ENCODE measurements at places on chromosomes 1 and 21.

DNA sequence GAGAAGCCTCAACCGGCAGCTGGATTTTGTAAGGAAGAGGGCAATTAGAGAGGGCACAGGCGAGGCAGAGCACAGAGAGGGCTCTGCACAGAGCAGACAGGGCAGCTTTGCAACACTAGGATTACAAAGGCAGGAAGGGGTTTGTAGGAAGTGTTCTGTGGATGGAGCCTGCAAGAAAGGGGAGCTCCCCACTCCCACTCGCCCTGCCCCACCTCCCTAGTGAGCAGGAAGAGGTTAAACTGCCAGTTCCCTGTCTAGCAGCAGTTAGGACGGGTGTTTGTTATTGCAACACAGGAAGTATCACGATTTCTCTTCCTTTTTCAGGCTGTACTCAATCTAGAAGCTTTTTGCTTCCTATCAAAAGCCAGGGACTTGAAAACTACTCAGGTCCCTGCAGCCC, 63.3 kb upstream of the LRRC8D start:
- DNase-seq, result no peak

GRCh38 chr1:64567426-64568170, 97.7 kb downstream of the CACHD1 start:
- DNase-seq, result no peak

- no peak for DNase-seq
Observed at GRCh38 chr1:37685722-37686121, 6.6 kb upstream of the CDCA8 start.

DNA sequence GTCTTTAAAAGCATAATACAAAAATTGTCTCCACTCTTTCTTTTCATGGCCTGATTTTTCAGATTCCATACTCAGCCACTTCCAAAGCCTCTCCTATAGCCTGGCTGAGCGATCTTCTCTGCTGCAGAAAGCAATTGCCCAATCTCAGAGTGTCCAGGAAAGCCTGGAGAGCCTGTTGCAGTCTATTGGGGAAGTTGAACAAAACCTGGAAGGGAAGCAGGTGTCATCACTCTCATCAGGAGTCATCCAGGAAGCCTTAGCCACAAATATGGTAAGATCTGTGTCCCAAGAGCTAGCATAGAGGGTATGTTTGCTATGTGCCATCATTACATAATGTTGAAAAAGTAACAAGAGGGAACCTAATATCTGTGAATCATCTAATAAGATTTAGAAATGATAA, 130.7 kb upstream of the BMP8A start:
- DNase-seq, result no peak

GRCh38 chr1:206411321-206411720, 59.0 kb upstream of the IKBKE start:
- DNase-seq, result no peak

DNA sequence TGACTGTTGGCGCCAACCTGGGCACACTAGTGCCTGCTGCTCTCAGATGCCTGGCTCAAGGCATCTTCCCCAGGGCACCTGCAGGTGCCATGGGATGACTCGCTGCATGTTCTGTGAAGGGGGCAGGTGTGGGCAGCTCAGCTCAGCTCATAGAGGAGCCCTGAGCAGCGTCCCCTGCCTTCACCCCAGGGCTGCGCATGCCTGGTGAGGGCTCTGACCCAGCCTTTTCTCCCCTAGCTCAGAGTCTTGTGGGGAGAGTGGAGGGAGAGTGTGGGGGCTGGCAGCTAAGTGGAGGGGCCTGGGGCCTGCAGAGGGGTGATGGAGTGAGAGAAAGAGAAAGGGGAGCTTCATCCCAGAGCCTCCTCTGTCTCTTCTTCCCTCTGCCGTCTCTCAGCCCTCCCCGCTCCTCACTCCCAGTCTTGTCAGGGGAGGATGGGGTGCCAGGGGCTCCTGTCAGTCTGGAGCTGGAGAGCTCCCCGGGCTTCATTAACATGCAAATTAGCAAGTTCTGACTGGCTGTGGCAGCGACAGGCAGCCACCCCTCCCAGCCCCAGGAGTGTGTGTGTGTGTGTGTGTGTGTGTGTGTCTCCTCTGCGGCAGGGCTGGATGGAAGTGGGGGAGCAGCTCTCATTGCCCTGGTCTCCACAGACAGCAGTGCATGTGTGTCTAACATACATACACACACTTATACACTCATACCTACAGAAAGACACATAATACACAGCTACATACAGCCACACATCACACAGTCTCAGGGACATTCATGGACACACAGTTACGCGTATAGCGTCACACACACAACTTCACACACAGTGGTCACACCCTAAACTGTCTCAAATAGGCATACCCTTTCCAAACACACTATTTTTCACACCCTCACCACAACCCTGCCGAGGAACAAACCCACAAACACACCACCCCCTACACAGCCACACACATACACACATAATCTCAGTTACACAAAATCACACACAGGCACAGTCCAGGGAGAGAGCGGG, 34.0 kb downstream of the FOXO6 start:
- no peak for DNase-seq

GRCh38 chr1:241579434-241579833, 47.3 kb downstream of the KMO start:
- DNase-seq, result no peak

GRCh38 chr1:5888606-5889211, 103.5 kb downstream of the NPHP4 start:
- DNase-seq, result no peak

DNA sequence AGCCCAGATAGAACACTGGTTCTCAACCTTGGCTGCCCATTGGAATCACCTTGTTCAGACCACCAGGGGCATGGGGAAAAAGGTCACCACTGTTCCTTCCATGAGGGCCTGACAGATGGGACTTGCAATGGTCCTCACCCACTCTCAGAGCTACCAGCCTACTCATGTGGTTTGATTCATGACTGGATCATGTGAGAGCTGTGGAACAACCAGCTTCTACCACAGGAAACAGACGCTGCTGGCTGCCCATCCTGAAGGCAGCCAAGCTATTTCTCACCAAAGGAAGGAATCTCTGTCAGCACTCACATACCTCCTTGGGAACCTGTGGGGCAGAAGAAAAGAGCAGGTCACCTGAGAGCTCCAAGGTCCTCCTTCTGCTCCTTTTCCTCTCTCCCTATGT, 53.6 kb downstream of the CAPN8 start:
- no peak for DNase-seq

DNA sequence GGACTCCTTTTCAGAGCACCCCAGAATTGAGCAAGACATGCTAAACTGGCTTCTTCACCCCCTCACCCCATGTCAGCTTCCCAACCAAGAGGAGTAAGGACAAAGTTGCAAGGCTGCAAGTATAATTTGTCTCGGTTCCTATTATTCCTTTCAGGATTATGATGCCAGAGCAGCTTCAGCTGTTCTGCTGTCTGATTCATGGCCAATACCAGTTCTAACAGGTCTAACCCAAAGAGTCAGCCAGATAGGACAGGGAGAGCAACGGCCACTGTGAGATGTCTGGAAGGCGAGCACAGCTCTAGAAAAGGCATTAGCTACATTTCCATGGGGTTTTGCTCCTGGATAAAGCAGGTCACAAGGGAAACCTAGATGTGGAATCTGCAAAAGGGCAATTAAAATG, 53.3 kb upstream of the HOOK1 start:
- DNase-seq, result no peak

DNA sequence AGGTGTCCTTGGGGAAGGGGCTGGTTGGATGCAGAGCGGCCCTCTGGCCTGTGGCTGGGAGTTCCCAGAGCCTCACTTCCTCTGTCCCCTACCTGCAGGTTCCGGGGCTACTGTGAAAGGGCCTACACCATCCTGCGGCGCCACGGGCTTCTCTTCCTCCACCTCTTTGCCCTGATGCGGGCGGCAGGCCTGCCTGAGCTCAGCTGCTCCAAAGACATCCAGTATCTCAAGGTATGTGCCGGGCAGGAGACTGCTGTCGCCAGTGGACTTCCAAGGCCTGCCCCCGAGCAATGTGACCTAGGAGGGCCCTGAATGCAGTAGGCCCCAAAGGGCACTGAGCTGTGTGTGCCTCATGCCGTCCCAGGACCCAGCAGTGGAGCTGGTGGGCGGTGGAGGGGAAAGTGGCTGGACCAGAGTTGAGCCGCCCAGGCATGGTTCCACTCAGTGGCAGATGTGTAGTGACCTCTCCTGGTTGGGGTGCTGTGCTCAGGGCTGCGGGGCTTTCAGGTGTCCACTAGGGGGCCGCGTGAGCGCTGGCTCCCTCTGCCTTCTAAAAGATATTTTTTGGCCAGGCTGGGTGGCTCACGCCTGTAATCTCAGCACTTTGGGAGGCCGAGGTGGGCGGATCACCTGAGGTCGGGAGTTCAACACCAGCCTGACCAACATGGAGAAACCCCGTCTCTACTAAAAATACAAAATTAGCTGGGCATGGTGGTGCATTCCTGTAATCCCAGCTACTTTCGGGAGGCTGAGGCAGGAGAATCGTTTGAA, 73.4 kb downstream of the PIK3CD start:
- DNase-seq, result no peak

DNA sequence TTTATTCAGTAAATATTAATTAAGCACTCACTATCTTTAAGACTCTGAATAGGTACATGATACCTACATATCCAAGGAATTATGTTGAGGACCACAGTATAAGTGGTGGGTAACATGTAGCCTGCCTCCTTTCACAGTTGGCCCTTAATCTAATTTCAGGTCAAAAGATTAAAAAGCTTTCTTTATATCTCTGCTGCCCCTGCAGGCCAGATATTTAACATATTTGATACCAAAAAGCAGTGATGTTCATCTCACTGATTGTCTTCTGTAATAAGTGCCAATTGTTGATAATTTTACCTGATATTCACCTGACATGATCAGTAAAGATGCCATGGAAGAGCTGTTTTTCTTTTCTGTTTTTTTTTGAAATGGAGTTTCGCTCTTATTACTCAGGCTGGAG, 36.5 kb downstream of the RLF start:
- no peak for DNase-seq

DNA sequence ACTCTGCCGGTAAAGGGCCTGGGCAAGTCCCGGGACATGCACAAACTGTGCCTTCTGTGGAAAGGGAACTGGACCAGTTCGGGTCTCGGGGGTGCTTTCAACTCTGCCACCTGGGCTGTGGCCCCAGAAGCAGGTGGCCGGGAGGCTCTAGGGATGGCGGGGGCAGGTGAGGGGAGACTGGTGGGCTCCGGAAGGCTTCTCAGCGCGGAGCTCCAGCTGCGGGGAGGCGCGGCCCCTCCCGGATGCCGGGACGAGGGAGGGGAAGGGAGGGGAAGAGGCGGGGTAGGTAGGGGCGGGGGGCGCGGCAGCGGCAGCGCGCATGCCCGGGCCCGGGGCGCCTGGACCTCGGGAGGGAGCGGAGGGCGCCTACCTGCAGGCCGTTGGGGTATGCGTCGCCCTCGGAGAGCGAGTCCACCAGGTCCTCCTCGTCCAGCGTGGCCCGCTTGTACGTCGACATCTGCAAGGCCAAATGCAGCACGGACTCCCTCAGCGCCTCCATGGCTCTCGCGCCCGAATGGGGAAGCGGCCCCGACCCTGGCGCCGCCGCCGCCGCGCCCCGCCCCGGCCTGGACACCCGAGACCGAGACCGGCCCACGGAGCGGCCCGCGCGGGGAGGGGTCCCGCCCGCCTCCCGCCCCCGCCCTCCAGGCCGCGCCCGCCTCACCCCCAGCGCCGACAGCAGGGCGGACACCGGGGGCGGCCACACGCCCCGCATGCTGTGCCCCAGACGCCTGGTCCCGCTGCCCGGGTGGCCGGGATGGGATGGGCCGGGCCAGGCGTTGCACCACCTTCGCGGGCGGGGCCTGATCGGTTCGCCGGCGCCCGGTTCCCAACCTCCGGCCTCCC, at the start of gene ECE1:
Gene ECE1 (minus strand): TSS at position 764 of the 846 bp plus-strand sequence. CDS start 49 bp downstream, at position 715.
- DNase-seq, result no peak

- no peak for DNase-seq
Observed at GRCh38 chr1:87814573-87814972, 485.9 kb downstream of the LMO4 start.

DNA sequence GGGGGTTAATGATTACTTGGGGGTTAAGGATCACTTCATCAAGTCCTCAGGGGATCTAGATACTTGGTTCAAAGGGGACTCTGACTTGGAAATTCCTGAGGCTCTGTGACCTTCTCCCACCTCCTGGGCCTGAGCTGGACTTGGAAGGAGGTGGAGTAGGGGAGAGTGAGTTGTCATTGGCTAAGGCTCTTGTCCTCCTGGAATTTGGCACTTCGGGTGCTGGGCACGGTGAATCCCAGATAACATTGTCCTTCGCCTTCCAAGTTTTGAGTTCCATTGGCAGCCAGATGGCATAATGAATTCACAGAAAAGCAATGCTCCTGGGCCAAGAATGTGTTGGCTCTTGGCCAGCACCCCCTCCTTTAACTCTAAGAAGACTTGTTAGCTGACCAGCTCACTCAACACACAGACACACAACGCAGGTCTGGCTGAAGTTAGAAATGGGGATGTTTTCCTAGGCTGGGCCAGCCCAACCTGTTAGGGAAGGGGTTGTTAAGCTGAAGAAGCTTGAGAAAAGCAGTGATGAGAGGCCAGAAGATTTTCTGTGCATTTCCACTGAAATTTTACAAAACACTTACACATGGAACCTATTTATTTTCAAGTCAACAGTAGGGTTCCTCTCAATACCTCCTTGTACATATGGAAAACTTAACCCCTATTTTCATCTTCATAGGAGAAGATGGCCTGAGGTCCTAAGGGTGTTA, 29.7 kb downstream of the SLC26A9 start:
- DNase-seq, result no peak

- DNase-seq, result no peak
Observed at GRCh38 chr1:154174654-154175053, 17.2 kb downstream of the TPM3 start.

- no peak for DNase-seq
Observed at GRCh38 chr21:34890724-34891612, 158.1 kb downstream of the RUNX1 start.

GRCh38 chr1:42178249-42178648, 13.7 kb upstream of the GUCA2A start:
- no peak for DNase-seq

- no peak for DNase-seq
Observed at GRCh38 chr1:185987611-185988321, 253.6 kb downstream of the HMCN1 start.

- DNase-seq, result no peak
Observed at GRCh38 chr1:153525088-153525728, 10.6 kb downstream of the S100A6 start.

GRCh38 chr1:212413902-212414327, 771 bp downstream of the PACC1 start:
- DNase-seq, result no peak

- DNase-seq, result no peak
Observed at GRCh38 chr21:35609263-35609662, 451.1 kb downstream of the SETD4 start.

- no peak for DNase-seq
Observed at GRCh38 chr1:211797994-211798393, 32.6 kb downstream of the LPGAT1 start.

GRCh38 chr1:209624558-209625549, 27.4 kb downstream of the LAMB3 start:
- no peak for DNase-seq

DNA sequence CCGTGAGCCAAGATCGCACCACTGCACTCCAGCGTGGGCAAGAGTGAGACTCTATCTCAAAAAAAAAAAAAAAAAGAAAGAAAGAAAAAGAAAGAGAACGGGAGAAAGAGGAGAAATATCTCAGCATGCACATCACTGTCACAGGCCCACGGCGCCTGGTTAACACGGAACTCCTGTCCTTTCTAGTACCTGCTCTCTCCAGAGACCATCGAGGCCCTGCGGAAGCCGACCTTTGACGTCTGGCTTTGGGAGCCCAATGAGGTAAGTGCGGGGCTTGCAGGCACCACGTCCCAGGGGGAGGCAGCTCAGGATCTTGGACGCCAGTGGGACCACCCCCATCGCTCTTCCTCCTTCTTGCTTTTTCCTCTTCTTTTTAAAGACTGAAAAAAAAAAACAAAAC, 100.4 kb downstream of the PDE9A start:
- DNase-seq, result no peak

All from fibroblast of skin of left biceps (primary cell).